ENCODE measurements at places on chromosomes 13 and 19.
A peak's percentile ranks its signal among the peaks of the same experiment; 100 is the strongest.

DNA sequence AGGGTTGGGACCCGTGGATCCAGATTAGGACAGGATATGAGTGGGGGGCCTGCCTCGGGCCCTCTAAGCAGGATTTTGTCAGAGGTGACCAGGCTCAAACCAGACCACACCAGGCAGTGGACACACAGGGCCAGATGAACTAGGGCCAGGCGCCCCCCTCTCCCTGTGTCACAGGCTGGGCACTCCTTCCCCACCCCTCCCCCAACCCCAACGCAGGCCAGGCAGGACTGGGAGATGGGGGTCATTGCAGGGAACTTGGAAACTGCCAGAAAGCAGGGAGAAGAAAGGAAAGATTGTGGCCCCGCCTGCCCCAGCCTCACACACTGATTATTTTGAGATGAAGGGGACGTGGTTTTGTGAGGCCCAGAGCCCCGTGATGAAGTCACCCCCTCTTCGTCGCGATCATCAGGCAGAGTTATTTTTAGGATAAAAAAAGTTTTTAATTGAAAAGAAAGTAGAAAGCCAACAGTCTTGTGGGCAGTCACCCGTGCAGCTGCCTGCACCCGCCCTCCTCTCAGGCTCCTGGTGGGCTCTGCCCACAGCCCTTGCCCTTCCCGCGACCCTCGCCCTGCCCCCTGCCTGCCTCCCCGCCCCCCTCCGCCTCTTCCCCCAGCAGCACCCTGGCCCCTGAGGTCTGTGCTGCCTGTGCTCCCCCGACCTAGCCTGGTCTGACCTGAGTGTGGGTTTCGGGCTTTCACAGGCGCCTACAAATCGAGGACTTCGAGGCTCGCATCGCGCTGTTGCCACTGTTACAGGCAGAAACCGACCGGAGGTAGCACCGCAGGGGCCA lies 1.9 kb upstream of the YJEFN3 start:
- DNase-seq: no peak

DNA sequence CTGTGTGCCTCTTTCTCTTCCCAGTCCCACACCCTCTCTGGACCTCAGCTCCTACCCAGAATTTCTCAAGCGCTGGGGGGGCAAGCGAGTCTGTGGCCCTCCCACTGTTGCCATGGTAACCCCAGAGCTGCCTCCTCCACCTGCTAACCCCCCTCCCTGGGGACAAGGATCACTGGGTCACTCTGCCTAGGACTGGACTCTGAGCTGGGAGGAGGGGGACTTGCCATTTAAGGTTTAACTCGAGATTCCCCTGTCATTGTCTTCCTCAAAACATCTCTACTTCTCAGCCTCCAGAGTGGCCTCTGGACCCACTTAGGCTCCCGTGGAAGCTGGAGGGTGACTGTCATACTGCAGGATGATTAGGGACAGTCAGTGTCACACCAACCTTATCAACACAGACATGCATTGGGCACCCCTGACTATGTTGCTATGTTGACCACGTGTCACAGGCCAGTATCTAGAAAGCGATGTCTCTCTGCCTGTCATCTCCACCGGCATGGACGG lies 2.2 kb downstream of the PALM3 start:
- DNase-seq: no peak

DNA sequence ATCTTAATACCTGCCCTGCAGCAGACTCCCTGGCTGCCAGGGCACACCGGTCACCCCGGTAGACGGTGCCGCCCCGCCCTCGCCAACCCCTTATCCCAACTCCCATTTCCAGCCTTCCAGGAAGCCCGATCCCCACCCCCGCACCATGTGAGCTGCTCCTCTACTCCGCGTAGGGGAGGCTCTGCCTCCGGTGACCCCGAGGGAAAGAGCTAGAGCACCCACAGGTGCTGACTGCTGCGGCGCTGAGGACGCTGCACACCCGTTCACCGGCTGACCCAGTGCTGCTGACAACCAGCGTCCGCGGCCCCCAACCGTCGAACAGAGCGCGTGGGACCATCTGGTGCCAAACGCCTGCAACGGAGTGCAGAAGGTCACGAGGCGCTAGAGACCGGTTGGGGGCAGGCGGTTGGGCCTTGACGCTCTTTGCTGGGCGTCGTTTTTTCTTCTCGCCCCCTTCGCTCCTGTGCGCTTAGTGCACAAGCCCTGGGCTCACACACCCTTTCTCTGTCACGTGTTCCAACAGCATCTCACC lies 59.6 kb upstream of the ZNF599 start:
- DNase-seq: no peak

DNA sequence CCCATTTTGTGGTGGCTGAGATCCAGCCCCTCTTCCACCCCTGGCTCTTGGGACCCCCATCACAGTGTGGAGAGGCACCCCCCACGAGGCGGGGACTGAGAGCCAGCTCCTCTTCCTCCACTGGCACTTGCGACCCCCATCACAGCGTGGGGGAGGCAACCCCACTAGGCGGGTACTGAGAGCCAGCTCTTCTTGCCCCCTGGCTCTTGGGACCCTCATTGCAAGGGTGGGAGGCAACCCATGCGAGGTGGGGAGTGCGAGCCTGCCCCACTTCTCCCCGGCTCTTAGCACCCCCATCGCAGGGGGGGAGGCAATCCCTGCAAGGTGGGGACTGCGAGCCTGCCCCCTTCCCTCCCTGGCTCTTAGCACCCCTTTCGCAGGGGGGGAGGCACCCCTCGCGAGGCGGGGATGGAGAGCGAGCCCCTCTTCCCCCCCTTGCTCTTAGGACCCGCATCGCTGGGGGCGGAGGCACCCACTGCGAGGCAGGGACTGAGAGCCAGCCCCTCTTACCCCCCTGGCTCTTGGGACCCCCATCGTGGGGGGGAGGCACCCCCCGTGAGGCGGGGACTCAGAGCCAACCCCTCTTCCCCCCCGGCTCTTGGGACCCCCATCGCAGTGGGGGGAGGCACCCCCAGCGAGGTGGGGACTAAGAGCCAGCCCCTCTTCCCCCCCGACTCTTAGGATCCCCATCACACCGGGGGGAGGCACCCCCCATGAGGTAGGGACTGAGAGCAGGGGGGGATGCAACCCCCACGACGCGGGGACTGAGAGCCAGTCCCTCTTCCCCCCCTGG lies 364.6 kb upstream of the SPRY2 start:
- no peak for DNase-seq

DNA sequence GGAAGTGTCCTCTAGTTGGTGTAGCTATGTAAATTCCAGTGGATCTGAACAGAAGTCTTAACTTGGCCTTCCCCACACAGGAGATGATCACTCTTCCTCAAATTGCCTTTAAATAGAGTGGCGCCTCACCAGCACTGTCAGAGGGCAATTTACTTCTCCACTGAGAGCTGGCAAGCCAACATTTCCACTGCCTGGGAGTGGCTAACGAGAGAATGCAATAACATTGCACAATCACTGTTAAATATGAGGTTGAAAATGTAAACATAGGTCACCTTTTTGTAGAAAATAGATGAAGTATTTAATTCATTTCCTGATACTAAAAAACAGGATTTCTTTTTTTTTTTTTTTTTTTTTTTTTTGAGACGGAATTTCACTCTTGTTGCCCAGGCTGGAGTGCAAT lies 55.4 kb upstream of the UBL3 start:
- no peak for DNase-seq

DNA sequence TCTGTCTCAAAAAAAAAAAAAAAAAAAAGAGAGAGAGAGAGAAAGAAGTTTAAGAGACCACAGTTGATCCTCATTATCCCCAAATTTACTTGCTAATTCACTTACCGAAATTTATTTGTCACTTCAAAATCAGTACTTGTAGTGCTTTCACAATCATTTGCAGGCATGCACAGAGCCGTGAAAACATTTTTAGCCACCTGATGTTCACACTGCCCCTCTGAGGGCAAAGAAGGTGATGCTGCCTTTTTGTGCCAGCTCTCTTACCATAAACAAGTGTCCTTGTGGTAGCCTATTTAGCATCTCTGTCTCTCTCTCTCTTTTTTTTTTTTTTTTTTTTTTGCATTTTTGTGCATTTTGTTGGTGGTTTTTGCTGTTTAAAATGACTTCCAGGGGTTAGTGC lies 24.1 kb upstream of the CASP14 start:
- DNase-seq: no peak

DNA sequence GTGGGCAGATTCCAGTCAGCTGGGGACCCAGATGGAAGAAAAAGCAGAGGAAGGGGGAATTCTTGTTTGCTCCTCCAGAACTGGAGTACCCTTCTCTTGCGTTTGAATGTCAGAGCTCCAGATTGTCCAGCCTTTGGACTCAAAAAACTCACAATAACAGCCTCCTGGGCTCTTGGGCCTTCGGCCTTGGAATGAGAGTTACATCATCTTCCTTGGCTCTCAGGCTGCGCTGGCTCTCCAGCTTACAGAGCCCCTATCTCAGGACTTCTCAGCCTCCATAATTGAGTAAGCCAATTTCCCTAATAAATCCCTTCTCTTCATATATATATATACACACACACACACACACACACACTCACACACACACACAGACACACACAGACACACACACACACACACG lies 1215.7 kb upstream of the SLC10A2 start:
- DNase-seq: no peak

DNA sequence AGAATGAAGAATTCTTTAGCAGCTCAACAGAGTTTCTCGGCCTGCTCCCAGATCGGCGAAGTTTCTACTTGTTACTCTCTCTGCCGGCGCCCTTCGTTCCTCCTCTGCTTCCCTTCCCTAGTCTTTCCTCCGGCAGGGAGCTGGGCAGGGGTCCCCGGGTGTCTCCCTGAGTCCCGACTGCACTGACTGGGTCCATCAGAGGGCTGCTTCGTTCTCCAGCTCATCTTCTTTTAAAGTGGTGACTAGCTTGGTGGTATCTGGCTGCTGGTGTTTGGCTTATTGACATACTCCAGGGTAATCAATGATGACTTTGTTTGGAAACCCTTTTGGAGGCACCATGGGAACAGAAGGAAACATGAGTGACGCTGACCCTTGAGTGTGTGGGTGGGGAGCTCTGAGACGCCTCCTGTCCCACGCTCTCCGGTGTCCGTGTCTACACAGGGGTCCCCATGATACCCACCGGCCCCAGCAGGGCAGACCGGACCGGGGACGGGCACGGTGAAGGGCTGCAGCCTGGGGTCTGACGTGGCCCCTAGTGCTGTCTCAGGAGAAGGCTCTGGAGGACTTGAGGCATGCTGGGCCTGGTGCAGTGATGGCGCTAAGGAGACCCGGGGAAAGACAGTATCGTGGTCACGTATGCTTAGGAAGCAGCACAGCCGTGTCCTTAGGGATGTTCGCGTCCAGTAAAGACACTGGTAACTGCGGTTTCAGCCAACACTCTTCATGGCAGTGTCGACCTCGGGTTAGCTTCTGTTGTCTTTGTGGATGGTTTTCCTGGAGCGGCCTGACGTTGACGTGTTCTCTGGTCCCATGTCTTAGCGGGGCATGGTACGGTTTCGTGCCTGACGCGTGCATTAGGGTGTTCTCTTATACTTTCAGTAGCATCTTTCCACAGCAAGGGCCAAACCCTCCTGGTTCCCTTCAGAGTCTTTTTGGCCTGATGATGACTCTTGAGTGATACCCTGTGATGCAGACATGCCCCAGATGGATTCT lies 23.8 kb downstream of the NAXD start:
- DNase-seq: no peak

- no peak for DNase-seq
Observed at GRCh38 chr13:73070451-73071098, 11.8 kb downstream of the KLF5 start.

DNA sequence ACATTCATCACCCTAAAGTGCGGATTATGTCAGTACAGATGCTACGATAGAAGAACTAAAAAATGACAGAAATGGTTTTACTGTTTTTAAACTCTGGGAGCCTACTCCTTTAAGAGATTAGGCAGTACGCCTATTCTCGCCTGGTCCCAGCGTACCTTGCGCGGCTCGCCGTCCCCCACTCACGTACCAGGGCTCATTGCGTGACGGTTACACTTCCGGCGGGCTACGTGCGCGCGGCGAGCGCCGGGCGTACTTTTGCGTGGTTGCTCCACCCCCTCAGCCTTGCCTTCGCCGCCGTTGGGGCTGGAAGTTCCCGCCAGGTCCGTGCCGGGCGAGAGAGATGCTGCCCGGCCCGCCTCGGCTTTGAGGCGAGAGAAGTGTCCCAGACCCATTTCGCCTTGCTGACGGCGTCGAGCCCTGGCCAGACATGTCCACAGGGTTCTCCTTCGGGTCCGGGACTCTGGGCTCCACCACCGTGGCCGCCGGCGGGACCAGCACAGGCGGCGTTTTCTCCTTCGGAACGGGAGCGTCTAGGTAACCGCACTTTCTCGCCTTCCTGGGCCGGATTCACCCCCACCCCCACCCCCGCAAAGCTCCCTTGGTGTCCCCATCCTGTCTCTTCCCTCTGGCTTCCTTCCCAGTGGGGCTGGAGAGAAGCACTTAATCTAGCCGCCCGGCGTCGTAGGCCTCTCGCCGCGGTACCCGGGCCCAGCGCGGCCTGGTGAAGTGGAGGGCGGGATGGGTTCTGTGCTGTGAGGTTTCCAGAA lies at the start of gene NUP58:
NUP58 (plus strand) TSS at position 279 of the 767 bp plus-strand sequence; CDS start at position 428, 149 bp downstream.
- DNase-seq: peak; percentile 86

DNA sequence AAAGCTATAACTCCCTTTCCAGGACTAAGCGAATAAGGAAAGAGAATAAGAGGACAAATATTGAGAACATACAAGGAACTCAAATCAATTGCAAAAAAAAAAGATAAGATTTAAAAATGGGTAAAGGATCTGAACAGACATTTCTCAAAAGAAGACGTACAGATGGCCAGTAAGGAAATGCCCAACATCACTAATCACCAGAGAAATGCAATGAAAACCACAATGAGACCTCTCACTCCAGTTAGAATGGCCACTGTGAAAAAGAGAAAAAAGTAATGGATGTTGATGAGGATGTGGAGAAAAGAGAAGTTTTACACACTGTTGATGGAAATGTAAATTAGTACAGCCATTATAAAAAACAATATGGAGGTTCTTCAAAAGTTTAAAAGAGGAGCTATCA lies 63.8 kb downstream of the VWA8 start:
- no peak for DNase-seq
